CD4-positive, alpha-beta T cell treated with Interleukin-4 for 1 hour (primary cell): ENCODE measurements at places on chromosomes 7 and 10.

GRCh38 chr7:112042631-112043030, 163.6 kb downstream of the DOCK4 start:
- DNase-seq: no peak

- no peak for DNase-seq
These were observed 6.8 kb upstream of the TRUB1 start for GRCh38 chr10:114931072-114931679.

- no peak for DNase-seq
These were observed 278.7 kb downstream of the CCSER2 start for GRCh38 chr10:84607044-84607443.

GRCh38 chr7:6096581-6096980, 65.4 kb downstream of the ANKRD61 start:
- no peak for DNase-seq

GRCh38 chr10:118278649-118279048, 63.5 kb downstream of the FAM204A start:
- no peak for DNase-seq

DNA sequence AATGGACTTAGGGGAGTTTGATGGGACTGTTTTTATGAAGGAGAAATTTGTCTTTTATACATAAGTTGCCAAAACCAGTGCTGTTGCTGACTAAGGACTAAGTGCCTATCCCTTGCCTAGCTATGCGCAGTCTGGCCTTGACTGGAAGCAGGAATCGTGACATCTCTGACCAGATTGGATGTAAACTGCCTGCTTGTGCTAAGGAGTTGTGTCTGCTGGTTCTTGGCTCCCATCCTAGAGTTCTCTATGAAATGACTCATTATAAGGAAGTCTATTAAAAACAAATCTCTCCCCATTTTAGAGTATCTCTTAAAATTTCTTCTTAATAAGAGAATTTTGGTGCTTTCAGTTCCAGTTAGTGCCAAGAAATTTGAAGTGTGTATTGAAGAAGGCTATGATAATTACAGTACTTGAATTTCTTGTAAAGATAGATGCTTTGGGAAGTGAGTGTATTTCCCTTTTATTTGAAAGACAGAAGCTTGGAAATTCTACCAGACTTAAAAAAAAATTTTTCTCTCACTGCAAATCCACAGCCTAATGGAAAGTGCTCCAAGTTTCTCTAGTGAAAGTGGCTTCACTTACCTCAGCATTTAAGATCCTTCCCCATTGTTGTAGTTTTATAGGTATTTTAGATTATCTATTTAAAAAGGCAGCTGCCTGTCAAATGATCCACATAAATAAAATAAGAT, 77.6 kb downstream of the BICC1 start:
- DNase-seq: no peak

GRCh38 chr10:34415039-34415438, 400.1 kb downstream of the PARD3 start:
- DNase-seq: no peak

GRCh38 chr7:1446620-1447032, 12.6 kb downstream of the MICALL2 start:
- no peak for DNase-seq

- DNase-seq: no peak
These were observed 306.4 kb upstream of the FZD1 start for GRCh38 chr7:90957883-90958282.

DNA sequence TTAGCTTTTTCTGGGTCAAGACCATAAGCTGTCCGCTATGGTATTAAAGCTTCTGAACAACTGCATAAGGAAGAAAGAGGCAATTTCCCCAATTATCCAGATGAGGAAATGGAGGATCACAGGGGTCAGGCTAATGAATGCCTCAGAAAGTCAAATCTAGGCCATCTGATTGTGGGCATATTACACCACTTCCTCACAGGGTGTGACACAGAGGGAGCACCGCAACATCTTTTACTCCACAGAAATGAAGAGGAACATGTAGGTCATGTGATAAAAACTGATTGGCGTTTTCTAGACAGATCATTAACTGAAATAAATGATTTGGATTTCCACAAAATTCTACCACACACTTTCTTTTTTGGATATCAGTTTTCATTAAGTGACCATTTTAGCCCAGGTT, 384.4 kb downstream of the PARD3 start:
- no peak for DNase-seq

DNA sequence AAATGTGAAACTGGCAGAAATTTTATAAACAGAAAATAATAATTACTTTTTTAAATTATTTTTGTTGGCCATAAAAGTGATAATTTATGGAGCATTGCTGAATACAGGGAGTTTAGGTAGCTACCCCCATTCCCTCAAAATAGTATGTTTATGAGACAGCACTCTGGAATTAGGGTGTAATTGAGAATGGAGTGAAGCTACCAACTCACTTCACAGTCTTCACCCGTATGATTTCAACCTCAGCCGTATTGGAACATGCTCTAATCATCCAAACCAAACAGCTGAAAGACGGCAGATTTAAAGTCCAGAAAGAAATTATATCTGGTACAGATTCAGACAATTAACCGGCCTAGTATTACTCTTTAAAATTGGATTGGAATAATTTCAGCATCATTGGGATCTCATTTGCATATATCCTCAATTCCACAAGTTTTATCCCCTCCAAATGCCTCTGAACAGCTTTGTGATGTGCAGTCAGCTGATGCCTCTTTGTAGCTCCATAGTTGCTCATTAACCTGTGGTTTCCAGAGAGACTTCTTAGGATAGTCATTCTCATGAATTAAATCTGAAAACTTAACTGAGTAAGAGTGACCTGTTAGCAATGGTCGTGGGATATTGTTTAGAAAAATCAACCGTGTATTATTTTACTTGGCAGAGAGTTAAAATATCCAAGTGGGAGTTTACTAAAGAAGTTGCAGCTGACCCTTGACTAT, 59.1 kb upstream of the GJD4 start:
- DNase-seq: no peak

GRCh38 chr7:43669286-43670081, 59.8 kb downstream of the COA1 start:
- DNase-seq: peak; percentile 89

DNA sequence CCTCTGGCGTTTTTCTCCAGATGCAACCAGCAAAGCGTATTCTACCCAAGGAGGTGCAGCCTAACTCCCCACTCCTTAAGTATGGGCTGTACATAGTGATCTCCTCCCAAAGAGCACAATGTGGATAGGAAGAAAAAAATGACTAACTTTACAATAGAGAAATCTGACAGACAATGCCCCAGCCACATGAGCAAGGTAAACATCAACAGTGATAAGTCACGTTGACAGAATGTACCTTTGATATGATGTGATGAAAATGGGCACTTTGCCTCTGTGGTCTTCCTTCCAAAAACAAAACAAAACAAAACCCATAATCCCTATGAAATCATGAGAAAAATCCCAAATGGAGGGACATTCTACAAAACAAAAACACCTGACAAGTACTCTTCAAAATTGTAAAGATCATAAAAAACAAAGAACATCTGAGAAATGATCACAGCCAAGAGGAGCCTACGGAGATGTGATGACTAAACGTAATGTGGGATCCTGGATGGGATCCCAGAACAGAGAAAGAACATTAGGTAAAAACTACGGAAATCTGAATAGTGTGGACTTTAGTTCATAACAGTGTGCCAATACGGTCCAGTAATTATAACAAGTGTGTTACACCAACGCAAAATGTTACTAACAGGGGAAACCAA, 50.6 kb downstream of the ABLIM1 start:
- DNase-seq: no peak

- DNase-seq: no peak
These were observed 17.1 kb downstream of the OGDHL start for GRCh38 chr10:49744924-49745605.
